ENCODE measurements at places on chromosomes 1 and 21. TPM values are rescaled to one million over a fixed set of nuclear protein-coding genes. Genes with fewer than 3 reads are reported as not detected.
A peak's percentile ranks its signal among the peaks of the same experiment; 100 is the strongest.

The APCS gene
- total RNA-seq, result not detected

GRCh38 chr1:54989473-54989872, 9.0 kb downstream of the TMEM61 start:
- no peak for DNase-seq

DNA sequence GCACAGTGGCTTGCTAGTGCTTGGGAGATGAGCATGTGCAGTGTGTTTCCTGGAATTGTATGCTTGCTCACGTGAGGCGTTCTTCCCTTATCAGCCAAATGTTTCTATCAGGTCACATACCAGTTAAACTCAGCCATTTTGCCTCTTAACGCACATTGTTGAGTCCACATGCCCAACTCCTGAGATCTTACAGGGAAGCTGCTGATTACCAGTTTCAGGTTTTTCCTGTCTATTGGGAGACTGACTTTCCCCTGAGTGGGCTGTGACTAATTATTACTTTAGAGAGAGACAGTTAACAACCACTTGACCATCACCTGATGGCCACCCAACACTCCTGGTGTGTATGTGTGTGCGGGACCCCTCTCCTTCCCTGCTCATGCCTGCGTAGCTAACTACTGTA, 161.3 kb upstream of the PTGFR start:
- no peak for DNase-seq

- DNase-seq, result no peak
Observed at GRCh38 chr1:96968541-96968940, 247.0 kb downstream of the PTBP2 start.

GRCh38 chr1:58813361-58813760, 29.5 kb upstream of the JUN start:
- DNase-seq, result no peak

The MYCL gene
- total RNA-seq, result 1.5 TPM

DNA sequence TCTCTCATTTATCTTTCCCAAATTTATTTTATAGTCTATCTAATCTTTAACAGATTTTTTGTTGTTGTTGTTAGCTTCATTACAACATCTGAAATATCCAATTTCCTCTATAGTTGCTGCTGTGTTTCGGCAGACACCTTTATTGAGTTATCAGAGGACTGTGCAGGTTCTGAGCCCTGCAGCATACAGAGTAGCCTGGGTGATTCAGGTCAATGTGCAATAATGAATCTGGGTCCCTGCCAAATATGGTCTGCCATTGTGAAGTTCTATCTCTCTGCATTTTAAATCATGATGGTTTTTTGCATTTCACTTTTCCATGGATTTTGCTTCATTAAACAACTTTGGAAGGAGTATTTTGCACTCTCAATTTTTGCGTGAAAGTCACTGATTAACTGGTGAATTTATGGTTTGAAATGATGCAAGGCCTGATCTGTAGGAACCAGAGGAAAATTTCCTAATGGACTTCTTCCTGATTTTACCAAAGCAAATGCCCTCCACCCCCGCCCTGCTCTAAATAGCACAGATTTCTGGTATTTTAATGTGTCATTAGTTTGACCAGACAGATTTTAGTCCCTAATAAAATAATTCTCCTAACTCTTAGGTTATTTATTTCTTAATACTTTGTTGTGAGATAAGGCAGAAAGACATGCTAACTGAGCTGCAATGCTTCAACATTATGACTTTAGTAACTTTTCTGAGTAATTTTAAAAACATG, 402.3 kb downstream of the PTBP2 start:
- DNase-seq, result no peak

The ICOSLG gene
- 4.4 TPM for total RNA-seq

DNA sequence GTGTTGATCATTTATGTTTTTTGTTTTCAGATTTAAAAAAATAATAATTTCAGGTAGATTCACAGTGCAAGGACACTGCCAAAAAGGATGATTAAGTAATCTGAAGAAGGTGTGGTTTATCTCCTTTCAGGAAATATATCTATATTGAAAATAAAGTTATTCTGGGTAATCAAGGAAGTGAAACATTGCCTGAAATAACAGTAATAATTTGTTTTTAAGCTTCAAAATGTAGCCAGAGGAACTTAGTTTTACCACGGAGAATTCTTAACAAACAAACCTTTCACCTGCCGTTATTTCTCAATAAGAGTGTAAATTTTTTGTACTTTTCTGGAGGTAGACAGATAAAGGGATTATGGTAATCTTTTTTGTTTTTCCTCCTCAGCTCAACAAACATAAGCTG, 2.9 kb upstream of the DPH5 start:
- DNase-seq, result no peak

The CASZ1 gene
- 57.8 TPM for total RNA-seq

DNA sequence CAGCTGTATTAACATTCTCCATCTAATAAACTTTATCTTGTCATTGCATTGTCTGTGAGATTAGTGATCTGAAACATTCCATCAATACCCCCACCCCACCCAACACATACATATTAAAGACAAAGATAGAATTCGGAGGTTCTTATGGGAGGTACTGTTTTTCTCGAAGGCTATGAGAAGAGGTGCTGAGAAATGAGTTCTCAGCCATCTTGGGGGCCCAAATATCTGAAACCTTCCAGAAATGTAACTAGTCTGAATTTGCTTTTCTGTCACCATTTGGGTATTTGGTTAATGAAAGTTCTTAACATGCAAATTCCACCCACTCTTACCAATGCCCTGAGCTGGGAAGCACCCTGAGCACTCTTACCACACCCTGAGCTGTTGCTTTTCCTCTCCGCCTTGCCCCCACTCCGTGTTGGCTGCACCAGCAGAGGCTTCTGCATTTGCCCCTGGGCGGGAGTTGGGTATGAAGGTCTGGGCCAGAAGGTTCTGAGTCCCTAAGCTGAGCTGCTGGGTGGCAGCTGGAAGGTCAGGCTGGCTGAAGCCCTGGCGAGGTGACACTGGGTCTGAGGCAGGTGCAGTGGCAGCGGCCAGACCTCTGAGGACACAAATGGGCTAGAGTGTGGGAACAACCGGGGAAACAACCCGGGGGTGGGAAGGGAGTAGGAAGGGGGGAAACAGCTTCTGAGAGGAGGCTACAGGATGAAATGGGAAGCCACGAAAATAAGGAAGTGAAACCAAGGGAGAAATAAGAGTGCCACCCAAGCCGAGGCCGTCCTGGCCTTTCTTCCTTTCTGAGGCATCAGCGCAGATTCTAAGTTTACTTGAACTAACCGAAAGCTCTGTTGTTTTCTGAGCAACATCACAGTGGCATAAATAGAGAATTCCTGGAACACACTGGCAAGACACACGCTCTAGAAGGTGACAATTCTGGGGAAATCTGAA, 26.3 kb upstream of the IER5 start:
- peak; percentile 47 for DNase-seq

GRCh38 chr1:168180148-168180524, 1.4 kb downstream of the TIPRL start:
- no peak for DNase-seq

- no peak for DNase-seq
Observed at GRCh38 chr1:46370214-46370633, 23.9 kb upstream of the FAAH start.

DNA sequence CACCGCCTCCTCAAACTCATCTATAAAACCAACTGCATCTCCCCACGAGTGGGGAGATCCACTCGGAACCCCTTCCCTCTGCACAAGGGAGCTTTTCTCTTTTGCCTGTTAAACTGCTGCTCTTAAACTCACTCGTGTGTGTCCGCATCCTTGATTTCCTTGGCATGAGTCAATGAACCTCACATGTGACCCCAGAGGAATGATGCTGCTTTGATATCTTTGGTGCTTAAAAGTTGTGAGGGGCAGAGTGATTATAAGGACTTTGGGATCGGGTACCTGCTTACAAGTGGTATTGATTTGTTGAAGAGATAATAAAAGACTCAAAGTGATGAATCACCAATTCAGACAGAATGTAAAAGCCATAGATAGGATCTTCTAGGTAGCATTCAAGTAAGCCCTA, 125.3 kb downstream of the GREM2 start:
- DNase-seq, result no peak

GRCh38 chr1:162835157-162835899, 25.6 kb downstream of the CCDC190 start:
- DNase-seq, result no peak

The SLAMF8 gene
- 2.4 TPM for total RNA-seq

- peak; percentile 47 for DNase-seq
Observed at GRCh38 chr1:206705191-206705590, 20.5 kb downstream of the MAPKAPK2 start.
